Retina (tissue), 1 donor: ENCODE measurements at places on chromosomes 12 and 14.

GRCh38 chr14:69695322-69696203 lies 71.4 kb upstream of the SRSF5 start:
- DNase-seq, result no peak

DNA sequence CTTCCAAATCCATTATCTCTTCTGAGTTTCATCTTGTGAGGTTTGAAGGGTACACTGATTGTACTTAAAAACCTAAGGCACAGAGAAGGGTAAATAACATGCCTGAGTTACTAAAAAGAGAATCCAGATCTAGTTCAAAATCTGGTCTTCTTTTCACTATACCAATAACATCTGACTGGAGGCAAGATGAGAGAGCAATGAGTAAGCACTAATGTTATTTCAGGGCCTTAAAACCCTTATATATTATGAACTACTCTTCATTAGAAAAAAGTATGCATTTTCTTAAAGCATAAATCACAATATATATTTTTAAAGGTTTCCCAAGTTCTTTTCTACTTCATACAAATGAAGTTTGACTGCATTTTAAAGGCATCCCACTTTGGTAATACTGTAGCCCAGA lies 60.2 kb downstream of the GXYLT1 start:
- no peak for DNase-seq

- DNase-seq, result peak; percentile 72
Observed at GRCh38 chr12:98002887-98003493, 512.4 kb upstream of the TMPO start.

- no peak for DNase-seq
Observed at GRCh38 chr12:67885375-67886169, 103.7 kb upstream of the IFNG-AS1 start.

- DNase-seq, result no peak
Observed at GRCh38 chr14:87343652-87344051, 649.3 kb downstream of the GALC start.

- no peak for DNase-seq
Observed at GRCh38 chr12:71533703-71534102, 94.1 kb downstream of the LGR5 start.

DNA sequence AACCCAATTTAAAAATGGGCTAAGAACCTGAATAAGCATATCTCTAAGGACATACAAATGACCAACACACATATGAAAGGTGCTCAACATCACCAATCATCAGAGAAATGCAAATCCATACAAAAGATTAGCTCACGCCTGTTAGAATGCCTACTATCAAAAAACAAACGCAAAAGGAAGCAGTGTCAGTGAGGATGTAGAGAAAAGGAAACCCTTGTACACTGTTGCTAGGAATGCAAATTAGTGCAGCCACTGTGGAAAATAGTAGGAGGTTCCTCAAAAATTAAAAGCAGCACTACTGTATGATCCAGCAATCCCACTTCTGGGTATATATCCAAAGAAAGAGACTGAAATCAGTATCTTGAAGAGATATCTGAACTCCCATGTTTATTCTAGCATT lies 133.0 kb downstream of the CPNE8 start:
- DNase-seq, result no peak

GRCh38 chr14:99910337-99911309 lies 117.4 kb downstream of the EML1 start:
- DNase-seq, result no peak

DNA sequence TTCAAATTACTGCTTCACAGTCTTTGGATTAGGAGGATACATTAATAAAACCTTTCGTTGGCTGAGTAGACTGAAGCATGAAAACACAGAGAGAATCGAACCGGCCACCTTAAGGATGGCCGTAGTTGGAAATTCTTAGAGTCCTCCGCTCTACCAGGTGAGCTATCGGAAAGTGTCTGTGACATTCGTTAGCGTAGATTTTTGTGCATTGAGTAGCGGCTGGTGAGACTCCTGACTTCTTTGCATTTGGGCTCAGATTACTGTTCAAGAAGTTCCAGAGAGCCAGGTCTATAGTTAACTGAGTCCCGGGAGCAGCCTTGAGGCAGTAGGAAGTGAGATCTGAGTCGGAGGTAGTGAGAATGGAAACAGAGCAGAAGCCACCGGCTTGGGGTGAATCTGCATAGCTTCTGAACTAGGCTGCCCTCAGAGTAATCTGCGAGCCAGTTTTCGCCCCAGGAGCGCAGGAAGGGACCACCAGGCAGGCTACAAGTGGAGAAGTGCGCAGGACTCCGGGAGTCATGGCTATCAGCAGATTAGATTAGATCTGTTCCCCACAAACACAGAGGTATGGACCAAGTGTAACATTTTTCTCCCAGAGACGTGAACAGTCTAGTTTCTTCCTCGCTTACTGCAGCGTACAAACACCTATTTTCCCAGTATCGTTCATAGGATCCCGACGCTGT lies 11.0 kb downstream of the OR6S1 start:
- peak; percentile 65 for DNase-seq

DNA sequence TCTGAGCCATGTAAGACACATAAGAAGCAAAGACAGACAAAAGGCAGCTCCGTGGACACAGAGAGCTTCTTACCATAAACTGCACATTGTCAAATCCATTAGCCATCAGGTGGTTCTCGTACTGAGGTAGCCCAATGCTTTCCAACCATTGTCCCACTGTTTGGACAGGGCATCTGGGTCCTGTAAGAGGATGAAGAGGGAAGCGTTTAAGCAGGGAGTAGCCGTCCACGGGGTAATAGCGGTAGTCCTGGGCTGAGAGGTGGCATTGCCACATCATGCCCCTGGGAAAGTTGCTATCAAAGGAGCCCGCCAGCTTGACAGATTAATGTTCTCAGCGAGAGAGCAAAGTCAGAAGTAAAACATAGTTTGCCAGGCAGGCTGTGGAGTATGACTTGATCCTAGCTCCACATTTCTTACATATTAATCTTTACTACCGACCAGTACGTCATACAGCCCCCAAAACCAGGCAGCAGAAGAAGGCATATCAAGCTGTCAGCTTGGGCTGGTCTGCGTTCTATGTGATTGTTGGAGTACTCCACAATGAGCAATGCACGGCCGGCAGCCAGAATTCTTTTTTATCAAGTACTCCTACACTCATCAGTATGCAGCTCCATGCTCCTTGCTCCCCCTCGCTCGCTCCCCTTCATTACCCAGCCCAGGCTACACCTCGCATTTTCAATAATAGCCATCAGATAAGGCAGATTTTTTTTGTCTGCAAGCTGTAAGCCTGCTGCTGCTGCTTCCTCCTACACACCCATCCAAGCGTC lies 493.2 kb upstream of the GARIN6 start:
- DNase-seq, result peak; percentile 41

DNA sequence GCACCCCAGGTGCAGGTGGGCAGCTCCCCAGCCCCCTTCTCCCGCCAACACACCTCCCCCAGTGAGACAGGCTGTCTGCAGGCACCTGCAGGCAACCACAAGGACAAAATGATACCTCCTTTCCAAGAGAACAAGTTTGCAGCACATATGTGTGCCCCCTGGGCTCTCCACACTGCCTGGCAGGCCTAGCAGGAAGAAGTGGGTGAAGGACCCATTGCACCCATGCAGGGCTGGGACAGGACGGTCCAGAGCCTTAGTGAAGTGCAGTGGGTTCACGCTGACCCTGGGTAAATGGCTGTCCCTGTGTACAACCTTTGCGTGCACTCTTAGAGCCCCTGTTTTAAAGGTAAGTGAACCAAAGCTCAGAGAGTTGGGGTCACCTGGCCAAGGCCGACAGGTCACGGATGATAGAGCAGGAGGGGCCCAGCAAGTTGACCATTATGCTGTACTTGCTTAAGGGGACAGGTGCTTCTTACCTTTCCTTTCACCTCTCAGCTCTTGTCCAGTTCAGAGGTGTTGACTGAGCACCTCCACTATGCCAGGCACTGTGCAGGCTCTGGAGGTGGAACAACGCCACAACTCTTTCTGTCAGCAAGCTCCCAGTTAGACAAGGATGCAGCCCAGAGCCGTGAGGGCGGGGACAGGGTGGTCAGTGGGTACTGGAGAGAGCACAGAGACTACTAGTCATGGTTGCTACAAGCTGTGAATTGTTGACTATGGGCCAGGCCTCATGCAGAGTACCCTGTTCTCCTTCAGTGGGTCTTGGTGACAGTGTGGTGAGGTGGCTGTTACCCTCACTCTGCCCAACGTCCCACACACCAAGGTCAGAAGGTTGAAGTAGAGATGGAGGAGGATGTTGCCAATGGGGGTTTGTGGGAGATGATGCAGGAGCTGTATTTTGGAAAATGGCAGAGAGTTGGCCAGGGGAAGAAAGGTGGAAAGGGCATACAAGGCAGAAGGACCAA lies 125.9 kb downstream of the PAPOLA start:
- DNase-seq, result no peak

DNA sequence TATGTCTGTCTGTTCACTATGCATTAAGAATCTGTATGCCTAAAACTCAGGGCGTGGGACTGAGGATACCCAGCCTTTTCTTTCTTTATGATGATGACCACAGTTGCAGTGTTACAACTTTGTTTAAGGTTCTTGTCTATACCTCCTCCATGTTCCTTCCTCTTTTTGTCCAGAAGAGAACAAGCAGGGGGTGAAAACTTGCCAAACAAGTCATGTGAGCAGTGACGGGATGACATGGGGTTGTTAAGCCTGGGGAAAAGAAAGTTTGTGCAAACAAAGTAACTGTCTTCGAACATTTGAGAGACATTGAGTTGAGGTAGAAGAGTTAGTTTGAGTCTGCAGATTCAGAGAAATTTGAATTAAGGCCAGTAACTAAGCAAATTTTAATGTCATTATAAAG lies 505.5 kb downstream of the NPAS3 start:
- DNase-seq, result no peak

DNA sequence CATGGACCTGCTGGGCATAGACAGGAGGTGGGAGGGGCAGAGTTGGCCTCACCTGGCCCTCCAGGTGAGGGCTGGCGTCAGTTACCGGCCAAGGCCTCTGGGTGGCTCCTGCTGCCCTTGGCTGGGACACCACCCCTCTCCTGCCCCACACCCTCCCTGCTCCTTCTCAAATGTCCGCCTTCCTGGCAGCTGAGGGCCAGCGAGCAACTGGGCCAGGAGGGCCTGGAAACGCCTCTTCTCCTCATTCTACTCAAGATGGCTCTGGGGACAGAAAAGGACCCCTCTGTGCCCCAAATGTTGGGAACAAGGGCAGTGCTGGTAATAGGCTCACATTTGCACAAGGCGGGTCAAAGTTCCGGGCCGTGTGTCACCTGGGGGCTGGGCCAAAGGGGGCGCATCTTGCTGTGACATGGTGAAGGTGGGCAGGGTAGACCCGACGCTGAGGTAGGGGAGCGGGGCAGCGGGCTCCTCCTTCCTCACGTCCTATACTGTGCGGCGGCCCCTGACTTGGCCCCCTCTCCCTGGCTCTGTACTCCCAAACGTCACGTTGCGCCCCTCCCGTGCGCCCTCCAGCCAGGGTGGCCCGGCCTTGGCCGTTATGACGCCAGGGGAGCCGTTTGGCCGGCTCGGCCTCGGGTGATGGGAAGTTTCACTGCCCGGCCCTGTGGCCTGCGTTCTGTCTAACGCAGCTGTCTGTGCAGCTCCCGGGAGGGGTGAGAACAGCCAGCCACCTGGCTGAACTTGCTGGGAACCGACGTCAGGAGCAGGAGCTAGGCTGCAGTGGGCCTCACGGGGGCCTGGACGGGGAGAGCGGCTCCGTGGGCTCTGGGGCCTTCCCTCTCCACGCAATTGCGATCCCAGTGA lies 18.0 kb upstream of the DLK1 start:
- peak; percentile 52 for DNase-seq

DNA sequence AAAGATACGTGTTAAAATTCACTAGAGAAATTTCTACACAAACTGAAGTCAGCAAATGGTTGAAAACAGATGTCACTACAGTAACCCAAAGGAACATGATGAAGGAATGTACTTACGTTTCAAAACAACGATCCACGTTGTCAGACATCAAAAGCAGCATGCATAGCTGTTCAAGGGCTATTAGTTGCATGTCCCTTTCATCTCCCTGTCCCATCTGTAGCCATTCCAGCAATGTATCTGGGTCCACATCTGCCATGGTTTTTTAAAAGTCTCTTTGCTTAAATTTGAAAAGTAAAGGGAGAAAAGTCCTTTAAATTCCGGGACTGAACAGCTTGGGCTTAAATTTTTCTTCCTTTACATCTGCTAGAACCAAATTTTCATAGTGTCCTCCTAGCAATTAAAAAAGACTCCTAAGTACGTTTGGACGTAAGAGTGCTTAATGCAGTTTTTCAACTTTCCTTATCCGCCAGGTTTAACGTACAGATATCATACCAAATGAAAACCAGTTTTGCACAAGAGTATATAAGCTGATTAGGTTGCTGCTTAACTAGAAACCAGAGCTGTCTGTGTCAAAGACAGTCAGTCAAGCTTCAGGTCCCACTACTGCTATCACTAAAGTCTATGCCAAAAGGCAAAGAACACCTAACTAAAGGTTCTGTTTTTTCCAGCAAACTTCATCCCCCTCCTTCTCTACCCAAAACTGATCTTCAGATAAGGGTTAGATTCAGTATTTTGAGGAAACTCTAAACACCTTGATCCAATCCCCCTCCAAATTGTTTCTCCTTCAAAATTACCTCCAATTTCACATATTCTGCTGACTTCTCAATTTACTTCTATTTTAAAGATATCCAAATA lies 1.7 kb downstream of the HECTD1 start:
- peak; percentile 34 for DNase-seq

DNA sequence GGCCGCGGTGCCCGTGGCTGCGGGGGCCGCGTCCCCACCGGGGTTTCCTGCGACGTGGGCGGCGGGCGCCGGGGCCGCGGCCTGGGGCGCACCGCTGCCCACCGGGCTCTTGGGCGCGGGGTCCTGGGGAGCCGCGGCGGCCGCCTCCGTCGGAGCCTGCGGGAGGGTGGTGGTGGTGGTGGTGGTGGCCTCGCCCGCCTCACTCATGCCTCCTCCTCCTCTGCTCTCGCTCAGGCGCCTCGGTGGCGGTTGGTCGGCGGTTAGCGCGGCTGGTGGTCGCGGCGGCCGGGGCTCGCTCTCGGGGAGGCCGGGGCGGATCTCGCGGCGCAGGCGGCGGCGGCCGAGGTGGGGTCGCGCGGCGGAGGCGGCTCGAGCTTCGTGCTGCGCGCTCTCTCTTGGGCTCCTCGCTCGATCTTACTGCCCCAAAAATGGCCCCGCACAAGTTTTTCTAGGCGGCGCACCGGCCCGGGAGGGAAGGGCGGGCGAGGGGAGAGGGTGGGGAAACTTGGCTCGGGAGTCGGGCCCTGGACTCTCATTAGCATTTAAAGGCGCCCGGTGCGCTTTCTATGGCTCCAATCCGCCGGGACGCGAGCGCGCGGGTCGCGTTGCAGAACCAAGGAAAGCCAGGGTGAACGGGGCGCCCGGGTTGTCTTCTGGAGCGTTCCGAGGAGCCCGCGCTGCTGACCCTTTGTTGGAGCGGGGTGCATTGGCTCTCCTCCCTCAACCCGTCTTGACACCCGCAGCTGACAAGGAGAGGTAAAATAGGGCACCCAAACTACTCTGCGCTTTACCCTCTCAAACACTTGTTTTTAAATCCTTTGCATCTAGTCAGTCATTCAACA lies at the start of gene YBX3:
Gene YBX3, minus strand, starts transcription at position 419 of the 842 bp plus-strand sequence. Its CDS starts 212 bp downstream, at position 207.
- peak; percentile 85 for DNase-seq

- DNase-seq, result no peak
Observed at GRCh38 chr12:94297876-94298505, 149.6 kb downstream of the PLXNC1 start.

- DNase-seq, result no peak
Observed at GRCh38 chr14:56953884-56954283, 143.6 kb upstream of the OTX2 start.
